ENCODE measurements at places on chromosomes 1 and 21. TPM values are rescaled to one million over a fixed set of nuclear protein-coding genes. Genes with fewer than 3 reads are reported as not detected.

DNA sequence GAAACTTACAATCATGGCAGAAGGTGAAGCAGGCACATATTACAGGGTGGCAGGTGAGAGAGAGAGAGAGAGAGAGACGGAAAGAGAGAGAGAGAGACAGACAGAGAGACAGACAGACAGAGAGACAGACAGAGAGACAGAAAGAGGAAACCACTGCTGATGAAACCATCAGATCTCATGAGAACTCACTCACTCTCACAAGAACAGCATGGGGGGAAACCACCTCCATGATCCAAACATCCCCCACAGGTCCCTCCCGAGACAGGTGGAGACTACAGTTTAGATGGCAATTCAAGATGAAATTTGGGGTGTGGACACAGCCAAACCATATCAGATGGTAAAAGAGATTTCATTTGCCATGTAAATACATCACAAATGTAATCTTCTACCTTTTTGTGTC is 708.1 kb downstream of the MRPL39 start:
- no peak overlapping the region for H3K4me3 ChIP-seq
- H3K36me3 ChIP-seq: no peaks in the 10 kb centered on the region
- H3K27ac ChIP-seq: no peak overlapping the region
- no peaks in the 10 kb centered on the region for H3K27me3 ChIP-seq
- no peaks in the 10 kb centered on the region for H3K4me1 ChIP-seq

- H3K27ac ChIP-seq: no peak overlapping the region
- no peaks in the 10 kb centered on the region for H3K36me3 ChIP-seq
- no peaks in the 10 kb centered on the region for H3K27me3 ChIP-seq
- no peaks in the 10 kb centered on the region for H3K4me1 ChIP-seq
Measured at GRCh38 chr1:243667591-243667990, 182.5 kb downstream of the AKT3 start.

- no peak for DNase-seq
- peaks cover 15% of the 10 kb centered on the region for H3K27me3 ChIP-seq
- peaks cover 11% of the 10 kb centered on the region for H3K4me1 ChIP-seq
- H3K36me3 ChIP-seq: peaks cover 8% of the 10 kb centered on the region
- H3K4me3 ChIP-seq: no peak overlapping the region
Measured at GRCh38 chr21:46141767-46142581, 13.4 kb downstream of the FTCD start.

Gene KCND3
- not detected for total RNA-seq

Gene SELENBP1
- 9.8 TPM for total RNA-seq

Gene LINGO4
- not detected for total RNA-seq

Measured in Calu3 (cell line).